Stimulated activated CD4-positive, alpha-beta T cell treated with anti-CD3 and anti-CD28 coated beads, Interleukin-1b, Interleukin-23, amount 100 ng/mL, for 4 hours (primary cell): ENCODE measurements at places on chromosomes 1 and 21.

- no peak for DNase-seq
Observed at GRCh38 chr1:111179968-111180533, 20.4 kb downstream of the DENND2D start.

DNA sequence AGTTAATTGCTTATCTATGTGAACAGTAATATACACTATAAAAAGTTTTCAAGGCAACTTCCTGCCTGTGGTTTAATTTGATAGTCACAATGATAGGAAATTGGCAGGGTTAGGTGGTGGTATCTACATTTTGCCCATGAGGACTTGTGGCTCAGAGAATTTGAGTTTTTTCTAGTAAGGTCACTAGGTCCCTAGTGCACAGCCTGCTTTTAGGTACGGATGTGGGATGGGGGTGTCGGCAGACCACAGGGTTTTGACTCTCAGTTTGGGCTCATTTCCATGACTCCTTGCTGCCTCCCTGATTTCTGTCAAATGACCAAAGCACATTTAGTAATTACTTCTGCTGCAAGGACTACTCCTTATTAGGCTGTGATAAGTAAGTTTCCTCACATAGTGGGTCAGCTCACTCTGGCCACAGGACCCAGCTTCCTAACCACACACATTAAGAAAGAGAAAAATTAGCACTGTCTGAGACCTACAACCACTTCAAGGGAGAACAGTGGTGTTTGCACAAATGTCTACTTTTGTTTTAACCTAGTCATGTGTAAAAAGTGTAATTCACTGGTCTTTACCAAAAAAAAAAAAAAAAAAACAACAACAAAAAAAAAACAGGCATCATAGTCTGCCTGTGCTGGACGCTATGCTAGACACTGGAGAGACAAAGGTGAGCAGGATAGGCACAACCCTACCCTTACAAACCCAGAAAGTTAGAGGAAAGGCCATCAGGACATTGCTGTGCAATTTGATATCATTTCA lies 43.7 kb downstream of the MRPL39 start:
- DNase-seq, result no peak

- no peak for DNase-seq
Observed at GRCh38 chr1:242554577-242554976, 30.1 kb upstream of the PLD5 start.

DNA sequence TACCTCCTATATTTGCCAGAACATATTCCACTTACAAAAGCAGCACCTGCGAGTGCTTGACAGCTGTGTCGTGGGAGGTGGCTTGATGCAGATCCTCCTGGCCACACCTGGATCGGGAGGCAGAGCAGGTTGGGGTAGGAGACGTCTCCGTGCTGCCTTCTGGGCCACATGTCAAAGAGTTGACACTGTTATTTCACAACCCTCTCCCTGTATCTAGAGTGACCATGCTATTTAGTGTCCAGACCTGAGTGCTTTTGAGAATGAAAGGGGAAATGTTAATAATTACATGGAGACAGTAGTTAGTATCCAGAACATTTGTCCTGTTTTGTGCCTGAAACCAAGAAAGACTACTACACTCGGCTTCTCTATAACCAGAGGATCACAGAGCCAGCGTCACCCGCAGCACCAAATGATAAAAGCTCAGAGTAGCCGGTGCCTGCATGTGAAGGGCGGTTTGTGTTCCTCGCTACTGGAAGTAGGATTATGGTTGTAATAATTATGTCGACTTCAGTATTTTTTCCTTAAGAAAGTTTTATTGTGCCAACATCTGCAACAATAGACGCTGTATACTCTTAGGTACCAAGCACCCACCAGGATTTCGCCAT lies 77.1 kb downstream of the GALNT2 start:
- no peak for DNase-seq
